Stimulated activated CD4-positive, alpha-beta T cell treated with anti-CD3 and anti-CD28 coated beads, Interleukin-12 subunit alpha, Interleukin-12 subunit beta, amount 100 ng/mL, for 4 hours (primary cell): ENCODE measurements at places on chromosomes 6 and 20.

DNA sequence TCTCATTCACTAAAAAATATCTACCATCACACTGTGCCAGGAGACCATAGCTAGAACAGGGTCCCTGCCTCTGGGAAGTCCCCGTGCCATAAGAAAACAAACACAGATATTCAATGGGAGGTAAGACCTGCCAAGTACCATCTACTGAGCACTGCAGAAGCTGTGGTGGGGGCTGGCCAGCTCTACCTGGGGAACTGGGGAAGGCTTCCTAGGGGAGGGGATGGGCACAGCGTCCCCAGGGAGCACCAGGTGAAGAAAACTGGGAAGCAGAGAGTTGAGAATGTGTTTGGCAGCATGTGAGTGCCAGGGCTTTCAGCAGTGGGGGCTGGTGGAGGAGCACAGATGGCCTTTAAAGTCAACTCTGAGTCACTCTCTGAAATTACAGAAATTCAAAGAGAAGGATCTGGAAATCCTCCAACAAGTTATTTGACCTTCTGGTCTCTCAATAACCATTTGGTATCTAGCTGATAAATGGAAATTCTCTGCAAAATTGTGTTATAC lies 85.2 kb downstream of the SHLD1 start:
- DNase-seq: peak; percentile 1

DNA sequence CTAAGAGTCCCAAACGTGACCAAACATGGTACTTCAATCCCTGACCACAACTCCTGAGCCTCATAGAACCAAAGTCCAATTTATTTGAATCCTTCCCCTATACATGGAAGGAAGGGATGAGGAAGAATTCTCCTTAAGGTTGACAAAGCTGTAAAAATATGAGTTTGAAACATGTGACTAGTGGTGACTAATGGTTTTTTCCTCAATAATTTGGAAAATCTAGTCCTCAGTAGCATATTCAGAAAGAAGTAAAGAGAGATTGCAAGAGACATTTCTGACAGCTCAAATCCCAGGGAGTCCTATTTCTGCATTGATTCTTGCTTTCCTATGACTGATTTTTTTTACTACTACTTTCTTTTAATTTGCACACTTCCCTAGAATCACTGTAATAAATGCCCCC lies 443.7 kb downstream of the FRK start:
- no peak for DNase-seq

DNA sequence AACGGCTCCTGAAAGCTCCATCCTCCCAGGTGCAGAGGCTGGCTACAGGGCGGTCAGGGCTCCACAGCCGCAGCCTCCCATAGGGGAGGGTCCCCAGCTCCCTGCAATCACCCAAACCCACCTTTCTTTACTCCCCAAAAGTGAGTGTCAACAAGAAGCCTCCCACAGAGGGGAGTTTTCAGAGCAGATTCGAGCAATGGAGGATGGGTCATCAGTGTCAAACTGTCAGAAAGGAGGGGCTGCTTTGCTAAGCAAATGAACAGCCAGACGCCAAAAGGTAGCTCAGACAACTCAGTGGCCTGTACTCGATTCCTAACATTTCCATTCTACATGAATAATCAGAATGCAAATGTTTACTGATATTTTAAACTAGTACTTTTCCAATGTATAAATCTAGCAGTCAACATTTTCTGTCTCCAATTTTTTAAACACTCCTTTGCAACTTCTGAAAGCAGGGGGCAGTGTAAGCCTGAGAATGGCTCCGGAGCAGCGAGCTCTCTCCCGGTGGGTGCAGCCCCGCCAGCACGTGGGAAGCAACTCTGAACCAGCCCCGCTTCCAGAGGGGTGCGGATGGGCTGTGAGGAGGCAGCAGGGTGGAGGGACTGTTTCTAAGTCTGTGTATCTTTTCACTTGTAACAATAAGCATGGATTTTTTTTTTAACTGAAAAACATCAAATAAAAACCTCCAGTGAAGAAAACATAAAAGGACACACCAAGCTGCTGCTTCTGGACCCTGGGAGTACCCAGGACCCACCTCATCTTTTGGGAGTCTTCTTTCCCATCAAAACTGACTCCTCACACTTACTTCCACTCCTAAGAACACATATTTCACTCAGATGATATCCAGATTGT lies 54.9 kb downstream of the TAF4 start:
- DNase-seq: peak; percentile 50

DNA sequence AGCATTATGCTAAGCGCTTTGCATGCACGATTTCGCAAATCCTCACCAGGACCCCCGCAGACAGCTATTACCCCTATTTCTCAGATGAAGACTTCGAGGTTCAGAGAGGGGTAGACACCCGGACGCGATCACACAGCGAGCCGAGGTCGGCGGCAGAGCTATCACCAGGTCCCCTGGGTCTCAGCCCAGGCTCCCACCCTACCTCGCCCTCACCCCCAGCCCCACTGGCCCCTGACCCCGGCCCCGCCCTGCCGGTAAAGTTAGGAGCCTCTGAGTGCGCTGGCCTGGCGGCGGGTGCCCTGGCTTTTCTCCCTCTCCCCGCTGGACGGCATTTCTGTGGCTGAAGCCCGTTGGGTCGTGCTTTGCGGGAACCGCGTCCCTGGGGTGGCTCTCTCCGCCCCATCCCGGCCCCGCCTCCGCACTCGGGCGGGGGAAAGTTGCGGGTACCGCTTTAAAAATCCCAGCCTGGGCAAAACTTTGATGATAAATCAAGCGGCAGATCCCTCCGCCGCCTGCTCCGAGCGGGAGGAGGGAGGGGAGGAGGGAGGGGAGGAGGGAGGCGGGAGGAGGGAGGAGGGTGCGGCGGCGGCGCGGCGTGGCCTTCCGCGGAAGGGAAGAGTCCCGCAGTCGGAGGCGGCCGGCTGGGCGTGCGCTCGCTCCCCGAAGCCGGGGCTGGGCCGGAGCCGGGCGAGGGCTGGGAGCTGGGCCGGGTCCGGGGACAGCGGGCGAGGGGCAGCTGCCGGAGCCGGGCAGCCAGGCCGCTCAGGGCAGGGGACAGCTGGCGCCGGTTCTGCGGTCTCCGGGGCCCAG lies at the start of gene VSTM2L:
Gene VSTM2L (plus strand): TSS at position 624 of the 810 bp plus-strand sequence. CDS start 224 bp downstream, outside the sequence.
- no peak for DNase-seq

- no peak for DNase-seq
These were observed 207.1 kb upstream of the RREB1 start for GRCh38 chr6:6900569-6901204.

DNA sequence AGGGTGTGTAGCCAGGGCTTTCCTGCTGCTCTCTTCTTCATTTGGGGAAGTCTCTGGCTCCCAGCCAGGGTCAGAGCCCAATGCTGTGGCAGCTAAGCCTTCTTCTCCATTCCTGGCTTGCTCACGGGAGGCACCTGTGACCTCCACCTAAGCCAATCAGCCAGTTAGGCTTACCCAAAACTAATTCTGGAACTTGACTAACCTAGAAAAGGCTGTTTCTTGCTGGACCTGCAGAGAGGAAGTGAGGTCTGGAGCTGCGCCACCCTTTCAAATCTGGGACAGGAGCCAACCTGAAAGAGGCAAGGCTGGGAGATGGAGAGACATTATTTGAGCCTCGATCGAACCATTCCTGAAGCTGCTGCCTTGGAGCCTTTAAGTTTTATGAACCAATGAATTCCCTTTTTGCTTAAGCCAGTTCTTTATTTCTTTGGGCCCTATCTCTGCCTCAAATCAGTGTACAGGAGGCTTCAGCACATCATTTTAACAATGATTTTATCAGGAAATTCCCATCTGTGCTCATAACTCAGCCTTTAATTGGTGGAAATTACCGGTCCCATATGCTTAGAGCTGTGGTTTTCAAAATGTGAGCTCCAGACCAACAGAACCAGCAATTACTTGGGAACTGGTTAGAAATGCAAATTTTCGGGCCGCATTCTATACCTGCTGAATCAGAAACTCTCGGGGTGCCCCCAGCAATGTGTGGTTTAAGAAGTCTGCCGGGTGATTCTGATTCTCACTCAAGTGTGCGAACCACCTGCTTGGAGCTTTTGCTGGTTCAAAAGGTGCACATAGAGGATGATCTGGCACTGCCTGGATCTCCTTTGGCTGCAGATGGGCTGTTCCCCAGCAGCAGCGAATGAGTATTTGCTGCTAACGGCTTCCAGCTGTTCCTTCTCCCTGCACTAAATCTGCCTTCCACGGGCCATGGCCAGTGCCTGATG lies 97.4 kb upstream of the RNF24 start:
- DNase-seq: no peak

- peak; percentile 26 for DNase-seq
These were observed 17.3 kb downstream of the GABRR2 start for GRCh38 chr6:89297695-89298351.

DNA sequence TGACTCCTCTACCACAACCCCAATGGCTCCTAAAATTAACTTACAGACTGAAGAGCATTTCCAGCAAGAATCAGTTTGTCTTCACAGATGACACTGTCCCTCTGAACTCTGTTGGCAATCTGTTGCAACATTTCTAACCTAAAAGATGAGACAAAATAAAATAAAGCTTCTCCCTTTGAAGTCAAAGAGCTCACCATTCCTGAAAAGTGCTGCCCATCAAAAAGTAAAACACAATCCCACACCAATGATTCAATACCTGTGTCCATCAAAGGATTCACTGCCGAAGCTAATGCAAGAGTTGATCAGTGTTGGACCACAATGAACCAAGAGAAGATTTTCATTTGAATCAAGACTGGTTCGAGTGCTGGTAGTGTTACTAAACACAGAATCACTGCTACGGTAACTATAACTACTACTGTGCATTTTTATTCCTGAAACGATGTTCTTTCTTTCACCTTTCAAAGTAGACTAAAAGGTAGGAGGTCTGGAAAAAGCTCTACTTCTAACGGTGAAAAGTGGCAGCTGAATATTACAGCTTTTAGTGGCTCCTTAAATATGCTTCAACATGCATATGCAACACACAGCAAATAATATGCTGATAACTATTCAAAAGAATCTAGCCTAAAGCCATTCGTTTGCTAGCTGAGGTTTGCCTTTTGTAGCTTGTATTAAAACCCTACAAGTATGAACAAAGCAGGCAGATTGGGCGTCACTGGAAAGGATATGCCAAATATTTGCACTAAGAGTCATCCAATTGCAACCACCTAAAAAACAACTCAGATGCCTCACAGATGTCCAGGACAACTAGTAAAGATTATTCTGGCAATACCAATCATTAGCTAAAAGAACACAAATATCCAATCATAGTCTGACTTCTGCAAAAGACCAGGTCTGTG lies at the start of gene DST:
Gene DST (minus strand): TSS at position 524 of the 896 bp plus-strand sequence.
- DNase-seq: no peak

DNA sequence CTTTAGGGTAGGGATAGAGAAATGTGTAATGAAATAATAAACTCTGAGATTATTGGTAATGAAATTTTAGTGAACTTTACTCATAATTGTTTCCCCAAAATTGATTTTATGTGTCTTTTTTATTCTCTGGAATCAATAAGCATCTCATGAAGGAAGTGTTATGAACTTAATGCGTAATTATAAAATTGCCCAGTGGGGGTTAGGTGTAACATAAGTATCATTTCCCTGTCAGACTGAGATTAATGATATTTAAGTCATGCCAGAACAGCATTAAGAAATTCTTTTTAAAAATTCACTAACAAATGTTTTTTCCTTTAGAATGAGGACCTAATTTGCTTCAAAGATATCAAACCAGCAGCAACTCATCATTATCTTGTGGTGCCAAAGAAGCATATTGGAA lies 10.0 kb downstream of the HINT3 start:
- DNase-seq: no peak

DNA sequence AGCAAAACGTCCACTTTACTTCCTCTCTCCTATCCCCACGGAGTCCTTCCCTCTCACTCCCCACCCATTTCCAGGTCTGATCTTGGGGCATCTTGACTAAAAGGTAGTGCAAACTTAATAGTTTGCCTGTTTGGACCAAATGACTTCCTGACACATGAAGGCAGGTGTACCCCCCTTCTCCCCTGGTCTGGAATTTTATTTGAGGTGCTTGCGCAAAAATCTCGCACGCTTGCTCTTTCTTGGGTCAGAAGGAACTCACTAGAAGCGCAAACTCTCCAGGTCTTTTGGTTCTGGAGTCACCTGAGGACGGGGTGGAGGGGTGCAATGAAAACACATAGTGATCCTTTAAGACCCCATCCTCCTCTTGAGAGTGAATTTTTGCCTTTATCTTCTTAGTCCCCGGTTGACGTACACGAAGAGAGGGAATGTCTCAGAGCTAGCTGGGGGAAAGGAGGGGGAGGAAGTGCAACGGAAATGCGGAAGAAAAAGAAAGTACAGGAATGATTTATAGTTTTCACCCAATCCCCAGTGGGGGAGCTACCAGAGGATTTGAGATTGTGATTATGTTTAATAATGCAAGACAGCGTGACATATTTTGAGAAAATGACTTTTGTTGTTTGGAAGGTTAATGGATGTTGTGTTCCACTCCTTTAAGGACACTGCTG lies 4.9 kb downstream of the ADGRB3 start:
- DNase-seq: no peak

- no peak for DNase-seq
These were observed 66.2 kb downstream of the SLC22A23 start for GRCh38 chr6:3390698-3391097.

- DNase-seq: no peak
These were observed 637 bp downstream of the UBR2 start for GRCh38 chr6:42564506-42564825.
